ENCODE measurements at places on chromosomes 16 and 17.

DNA sequence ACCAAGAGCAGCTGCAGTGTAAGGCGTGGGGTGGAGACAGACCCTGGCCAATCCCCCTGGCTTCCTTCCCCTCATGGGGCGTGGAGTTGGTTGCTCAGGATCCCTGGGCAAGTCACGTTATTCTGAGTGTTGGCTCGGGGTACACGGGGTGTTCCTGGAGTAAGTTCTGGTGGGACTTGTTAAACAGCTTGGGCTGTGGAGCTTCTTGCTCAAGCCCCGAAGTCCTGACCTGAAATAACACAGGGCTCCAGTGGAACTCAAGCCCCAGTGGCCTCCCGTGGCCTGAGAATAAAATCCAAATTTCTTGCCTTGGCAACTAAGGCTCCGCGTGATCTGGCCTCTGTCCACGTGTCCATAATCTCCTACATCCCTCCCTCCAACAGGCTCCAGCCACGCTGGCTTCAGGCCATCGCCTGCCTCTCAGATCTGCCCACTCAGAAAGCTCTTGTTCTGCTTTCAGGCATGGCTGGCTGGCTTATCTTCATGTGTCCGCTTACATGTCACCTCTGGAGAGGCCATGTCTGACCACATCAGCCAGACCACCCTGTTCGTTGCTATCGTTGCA, 49.3 kb upstream of the BCO1 start:
- peak; percentile 91 for DNase-seq
- no peaks in the 10 kb centered on the region for H3K36me3 ChIP-seq
- H3K27ac ChIP-seq = peak overlapping the region; percentile 58

GRCh38 chr17:82327289-82327688, 6.3 kb downstream of the SECTM1 start:
- H3K27me3 ChIP-seq = no peaks in the 10 kb centered on the region
- H3K27ac ChIP-seq = no peak overlapping the region
- DNase-seq = no peak
- no peak overlapping the region for H3K4me3 ChIP-seq
- H3K36me3 ChIP-seq = no peaks in the 10 kb centered on the region

DNA sequence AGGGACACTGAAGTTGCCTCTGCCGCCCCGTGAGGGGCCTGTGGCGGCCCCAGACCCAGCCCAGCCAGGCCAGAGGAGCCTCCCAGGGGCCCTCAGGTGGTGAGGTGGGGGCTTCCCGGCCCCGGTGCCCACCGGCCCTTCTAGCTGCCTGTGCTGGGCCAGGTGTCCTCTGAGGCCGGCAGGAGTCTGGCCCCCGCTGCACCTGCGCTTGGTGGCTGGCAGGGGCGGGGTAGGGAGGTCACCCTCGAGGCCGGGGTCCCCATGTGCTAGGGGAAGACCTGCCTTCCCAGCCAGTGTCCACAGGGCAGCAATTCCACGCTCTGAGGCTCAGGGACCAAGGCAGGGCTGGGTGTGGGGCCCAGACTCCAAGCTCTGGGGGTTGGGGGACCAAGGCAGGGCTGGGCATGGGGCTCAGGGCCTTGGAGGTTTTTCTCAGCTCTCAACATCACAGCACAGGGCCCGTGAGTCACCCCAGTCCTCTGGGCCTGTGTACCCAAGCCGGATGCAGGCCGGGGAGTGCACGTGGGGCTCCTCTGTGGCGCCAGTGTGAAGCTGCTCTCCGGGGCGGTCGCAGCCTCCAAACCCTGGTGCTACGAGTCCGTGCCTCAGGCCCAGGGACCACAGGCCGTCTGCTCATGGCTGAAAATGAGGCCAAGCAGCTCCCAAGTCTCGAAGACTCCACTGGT, 1.3 kb upstream of the CCDC154 start:
- no peaks in the 10 kb centered on the region for H3K27me3 ChIP-seq
- no peak overlapping the region for H3K4me3 ChIP-seq
- no peaks in the 10 kb centered on the region for H3K36me3 ChIP-seq
- H3K4me1 ChIP-seq = no peaks in the 10 kb centered on the region

DNA sequence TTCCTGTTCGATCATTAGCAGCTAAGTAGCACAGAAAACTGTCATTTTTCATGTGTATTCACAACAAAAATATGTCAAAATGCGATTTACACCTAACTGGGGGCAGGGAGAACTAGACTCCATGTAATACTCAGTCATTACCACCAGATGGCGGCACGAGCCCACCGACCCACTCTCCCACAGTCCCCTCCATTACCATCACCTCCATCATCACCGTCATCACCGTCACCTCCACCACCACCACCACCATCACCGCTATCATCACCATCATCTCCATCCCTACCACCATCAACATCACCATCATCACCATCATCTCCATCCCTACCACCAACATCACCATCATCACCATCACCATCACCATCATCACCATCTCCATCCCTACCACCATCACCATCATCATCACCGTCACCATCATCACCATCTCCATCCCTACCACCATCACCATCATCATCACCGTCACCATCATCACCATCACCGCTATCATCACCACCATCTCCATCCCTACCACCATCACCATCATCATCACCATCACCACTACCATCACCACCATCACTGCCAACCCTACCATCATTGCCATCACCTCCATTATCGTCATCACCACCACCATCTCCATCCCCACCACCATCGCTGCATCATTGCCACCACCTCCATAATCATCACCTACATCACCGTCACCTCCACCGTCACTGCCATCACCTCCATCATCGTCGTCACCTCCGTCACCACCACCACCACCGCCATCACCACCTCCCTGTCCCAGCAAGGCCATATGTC, 14.4 kb downstream of the NDUFAF8 start:
- no peak for DNase-seq
- H3K36me3 ChIP-seq = no peaks in the 10 kb centered on the region
- H3K4me3 ChIP-seq = no peak overlapping the region
- no peak overlapping the region for H3K27ac ChIP-seq
- H3K27me3 ChIP-seq = no peaks in the 10 kb centered on the region

DNA sequence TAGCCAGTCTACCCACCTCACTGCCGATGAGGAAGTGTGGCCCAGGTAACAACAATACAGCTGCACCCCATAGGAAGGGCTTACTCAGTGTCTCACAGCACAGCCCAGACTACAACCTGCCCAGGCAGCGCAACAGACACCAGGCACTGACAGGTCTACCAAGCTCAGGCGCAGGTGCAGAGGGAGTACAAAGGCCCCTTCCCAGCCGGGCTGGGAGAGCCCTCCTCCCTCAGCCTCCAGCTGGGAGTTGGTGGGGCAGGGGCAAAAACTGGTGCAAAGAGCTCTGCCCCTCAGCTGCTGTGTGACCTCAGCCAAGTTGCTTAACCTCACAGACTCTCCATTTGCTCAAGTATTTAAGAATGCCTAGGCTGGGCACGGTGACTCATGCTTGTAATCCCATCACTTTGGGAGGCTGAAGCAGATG, 112.6 kb upstream of the LHX1 start:
- H3K4me1 ChIP-seq = no peaks in the 10 kb centered on the region
- no peak for DNase-seq
- H3K27me3 ChIP-seq = peaks cover 3% of the 10 kb centered on the region
- H3K4me3 ChIP-seq = no peak overlapping the region
- no peak overlapping the region for H3K27ac ChIP-seq

GRCh38 chr16:68850481-68850880, 7.2 kb downstream of the TANGO6 start:
- peaks cover 8% of the 10 kb centered on the region for H3K4me1 ChIP-seq
- no peak overlapping the region for H3K27ac ChIP-seq
- DNase-seq = no peak
- H3K4me3 ChIP-seq = no peak overlapping the region
- no peaks in the 10 kb centered on the region for H3K36me3 ChIP-seq

DNA sequence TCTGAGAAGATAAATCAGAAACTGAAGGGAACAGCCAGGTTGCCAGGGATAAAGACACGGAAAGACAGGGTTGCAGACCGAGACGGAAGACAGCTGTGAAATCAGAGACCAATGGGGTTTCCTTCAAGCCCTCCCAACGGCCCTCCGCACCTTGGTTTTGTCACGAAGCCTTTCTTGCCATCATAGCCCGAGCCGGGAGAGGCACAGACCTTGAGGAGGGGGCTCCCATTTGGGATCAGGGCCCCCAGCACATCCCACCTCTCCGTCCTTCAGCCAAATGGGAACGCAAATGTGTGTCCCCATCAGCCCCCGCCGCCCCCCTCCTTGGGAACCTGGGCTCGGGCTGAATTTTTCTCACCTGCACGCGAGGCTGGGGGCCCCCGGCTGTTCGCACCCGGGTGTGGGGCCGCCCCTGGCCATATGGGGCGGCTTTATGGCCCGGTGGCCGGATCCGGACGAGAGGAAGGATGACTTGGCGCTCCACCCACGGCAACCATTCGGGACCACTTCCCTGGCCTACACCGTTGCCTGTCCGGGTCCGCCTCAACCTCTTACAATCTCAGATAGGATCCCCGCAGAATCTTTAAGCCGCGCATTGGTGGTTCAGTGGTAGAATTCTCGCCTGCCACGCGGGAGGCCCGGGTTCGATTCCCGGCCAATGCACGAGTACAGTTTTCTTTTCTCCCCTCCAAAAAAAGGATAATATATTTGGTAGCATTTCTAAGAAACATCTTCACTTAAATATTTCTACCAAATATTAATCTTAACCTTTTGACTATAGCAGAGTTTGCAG, 1.4 kb upstream of the HES7 start:
- peak overlapping the region; percentile 76 for H3K27ac ChIP-seq
- peak overlapping the region; percentile 36 for H3K4me3 ChIP-seq
- peak; percentile 92 for DNase-seq

GRCh38 chr17:15388356-15389041, 47.1 kb upstream of the TEKT3 start:
- H3K27me3 ChIP-seq = no peaks in the 10 kb centered on the region
- DNase-seq = no peak
- H3K4me1 ChIP-seq = peaks cover 17% of the 10 kb centered on the region

DNA sequence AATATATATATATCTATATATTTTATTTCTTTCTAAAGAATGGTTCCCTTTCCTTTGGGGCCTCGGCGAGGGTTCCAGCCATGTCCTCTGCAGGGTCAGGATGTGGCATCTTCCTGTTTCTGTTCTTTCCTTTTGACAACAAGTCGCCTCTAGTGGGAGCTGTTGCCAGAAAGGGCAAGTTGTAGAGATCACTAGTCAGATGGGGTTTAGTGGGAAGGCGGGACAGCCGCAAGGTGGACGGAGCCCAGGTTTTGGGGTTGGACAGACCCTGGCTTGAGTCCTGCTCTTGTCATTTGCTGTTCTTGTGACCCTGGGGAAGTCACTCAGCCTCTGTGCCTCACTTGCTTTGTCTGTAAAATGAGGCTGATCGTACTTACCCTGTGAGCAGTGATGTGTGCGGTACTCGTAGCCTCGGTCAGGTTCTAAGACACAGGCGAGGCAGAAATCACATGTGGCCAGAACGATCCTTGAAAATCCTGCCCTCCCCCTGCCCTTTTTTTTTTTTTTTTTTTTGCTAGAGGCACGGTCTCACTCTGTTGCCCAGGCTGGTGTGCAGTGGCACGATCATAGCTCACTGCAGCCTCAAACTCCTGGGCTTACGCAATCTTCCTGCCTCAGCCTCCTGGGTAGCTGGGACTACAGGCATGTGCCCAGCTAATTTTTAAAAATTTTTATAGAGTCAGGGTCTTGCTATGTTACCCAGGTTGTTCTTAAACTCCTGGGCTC, 80.1 kb downstream of the ABCC6 start:
- no peaks in the 10 kb centered on the region for H3K27me3 ChIP-seq
- no peak for DNase-seq
- no peaks in the 10 kb centered on the region for H3K4me1 ChIP-seq

- H3K4me1 ChIP-seq = no peaks in the 10 kb centered on the region
- H3K27me3 ChIP-seq = no peaks in the 10 kb centered on the region
- no peaks in the 10 kb centered on the region for H3K36me3 ChIP-seq
- no peak overlapping the region for H3K4me3 ChIP-seq
- no peak for DNase-seq
These were observed 125.2 kb upstream of the CDC42EP4 start for GRCh38 chr17:73436954-73437353.

DNA sequence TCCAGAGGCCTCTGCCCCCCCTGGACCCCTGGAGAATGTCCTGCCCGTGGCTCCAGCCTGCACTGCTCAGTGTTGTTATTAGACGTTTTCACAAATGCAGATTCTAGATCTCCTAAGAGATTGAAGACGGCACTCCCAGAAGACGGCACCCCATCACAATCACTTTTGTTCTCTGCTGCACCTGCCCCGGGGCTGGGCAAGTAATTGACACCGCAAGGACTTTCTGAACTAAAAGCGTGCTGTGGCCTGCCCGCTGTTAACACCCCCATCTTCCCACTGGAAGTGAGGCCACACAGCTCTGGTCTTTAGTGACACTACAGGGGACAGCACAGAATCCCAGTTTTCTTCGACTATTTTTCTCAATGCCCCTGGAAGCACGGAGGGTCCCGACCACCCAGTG, 256.9 kb downstream of the ENGASE start:
- H3K27ac ChIP-seq = no peak overlapping the region
- no peak for DNase-seq
- no peaks in the 10 kb centered on the region for H3K36me3 ChIP-seq
- no peak overlapping the region for H3K4me3 ChIP-seq

GRCh38 chr17:21036361-21036881, 6.4 kb downstream of the USP22 start:
- DNase-seq = no peak
- H3K27me3 ChIP-seq = no peaks in the 10 kb centered on the region
- peak overlapping the region; percentile 17 for H3K27ac ChIP-seq
- H3K36me3 ChIP-seq = no peaks in the 10 kb centered on the region
- peaks cover 100% of the 10 kb centered on the region for H3K4me1 ChIP-seq
- H3K4me3 ChIP-seq = no peak overlapping the region

DNA sequence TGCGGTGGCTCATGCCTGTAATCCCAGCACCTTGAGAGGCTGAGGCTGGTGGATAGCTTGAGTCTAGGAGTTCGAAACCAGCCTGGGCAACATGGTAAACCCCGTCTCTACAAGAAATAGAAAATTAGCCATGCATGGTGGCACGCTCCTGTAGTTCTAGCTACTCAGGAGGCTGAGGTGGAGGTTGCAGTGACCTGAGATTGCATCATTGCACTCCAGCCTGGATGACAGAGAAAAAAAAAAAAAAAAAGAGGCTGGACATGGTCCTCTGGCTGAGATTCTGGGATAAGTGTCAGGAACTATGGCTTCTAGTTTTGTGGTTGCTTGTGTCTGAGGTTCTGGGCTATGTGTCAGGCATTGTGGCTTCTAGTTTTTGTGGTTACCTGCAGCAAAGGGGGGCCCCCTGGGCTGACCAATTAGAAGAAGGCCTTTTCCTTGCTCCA, 7.0 kb downstream of the KSR1 start:
- H3K27me3 ChIP-seq = no peaks in the 10 kb centered on the region
- H3K4me1 ChIP-seq = peaks cover 4% of the 10 kb centered on the region
- no peak overlapping the region for H3K27ac ChIP-seq
- H3K36me3 ChIP-seq = no peaks in the 10 kb centered on the region

Data from sigmoid colon (tissue), 7 donors.